ENCODE measurements at places on chromosomes 1 and 21.

DNA sequence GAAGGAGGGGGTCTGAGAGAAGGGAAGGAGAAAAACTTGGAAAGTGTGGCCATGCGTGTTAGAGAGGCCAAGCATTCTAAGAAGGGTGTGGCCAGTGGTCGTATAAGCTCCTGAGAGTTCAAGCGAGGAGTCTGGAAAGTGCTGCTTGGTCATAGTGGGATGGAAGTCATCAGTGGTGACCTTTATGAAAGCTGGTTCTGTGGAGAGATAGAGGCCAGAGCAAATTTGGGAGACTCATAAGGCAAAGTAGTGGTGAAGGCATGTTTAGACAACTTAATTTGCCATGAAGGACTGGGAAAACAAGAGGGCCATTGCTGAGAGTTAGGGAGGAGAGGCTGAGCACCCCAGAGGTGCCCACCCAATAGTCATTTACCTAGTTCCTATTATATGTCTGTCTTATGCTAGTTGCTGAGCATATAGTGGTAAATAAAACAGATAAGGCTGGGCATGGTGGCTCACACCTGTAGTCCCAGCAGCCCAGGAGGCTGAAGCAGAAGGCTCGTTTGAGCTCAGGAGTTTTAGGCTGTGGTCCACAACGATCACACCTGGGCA, 1.9 kb downstream of the KLF17 start:
- DNase-seq, result no peak

- no peak for DNase-seq
These were observed 45.0 kb upstream of the DNAJC6 start for GRCh38 chr1:65264197-65264929.

GRCh38 chr21:19228226-19228625, 824.6 kb upstream of the TMPRSS15 start:
- no peak for DNase-seq

DNA sequence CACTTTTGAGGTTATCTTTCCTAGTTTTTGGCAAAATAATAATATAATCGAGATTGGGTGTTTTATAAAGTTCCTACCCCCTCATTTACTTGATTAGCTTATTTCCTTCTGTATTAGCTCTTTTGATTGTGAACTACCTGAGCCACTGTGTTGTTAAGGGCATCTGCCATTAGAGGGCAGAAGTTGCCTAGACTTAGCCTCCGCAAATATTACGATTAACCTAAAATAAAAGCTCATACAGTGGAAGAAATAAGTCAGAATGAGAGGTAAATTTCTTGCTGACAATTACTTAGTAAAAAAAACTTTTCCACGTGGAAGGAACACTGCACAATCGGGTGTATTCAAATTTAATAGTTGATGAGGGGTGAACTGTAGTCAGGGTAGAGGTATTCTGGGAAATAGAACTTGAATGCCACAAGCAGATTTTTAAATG, 2.3 kb downstream of the H3-3A start:
- DNase-seq, result no peak

- no peak for DNase-seq
These were observed 16.9 kb downstream of the TENT5C start for GRCh38 chr1:117622726-117623125.

GRCh38 chr1:228178737-228179684, 13.4 kb downstream of the IBA57 start:
- DNase-seq, result no peak

DNA sequence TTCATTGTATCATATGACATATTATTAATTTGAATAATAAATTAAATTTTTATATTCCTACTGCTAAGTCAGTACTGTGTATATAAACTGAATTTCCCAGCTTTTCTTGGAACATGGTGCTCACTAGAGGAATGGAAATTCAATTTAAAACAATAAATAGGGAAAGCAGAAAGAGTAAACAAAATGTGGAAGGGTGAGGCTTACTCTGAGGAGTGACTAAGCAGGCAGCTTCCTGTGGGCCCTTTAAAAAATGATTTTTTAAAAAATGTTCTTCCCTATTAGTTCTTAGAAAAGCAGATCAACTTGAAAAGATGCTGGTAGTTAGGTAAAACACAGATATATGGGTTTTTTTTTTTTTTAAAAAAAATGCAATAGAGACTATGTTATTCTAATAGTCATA, 49.5 kb upstream of the S1PR1 start:
- DNase-seq, result no peak

DNA sequence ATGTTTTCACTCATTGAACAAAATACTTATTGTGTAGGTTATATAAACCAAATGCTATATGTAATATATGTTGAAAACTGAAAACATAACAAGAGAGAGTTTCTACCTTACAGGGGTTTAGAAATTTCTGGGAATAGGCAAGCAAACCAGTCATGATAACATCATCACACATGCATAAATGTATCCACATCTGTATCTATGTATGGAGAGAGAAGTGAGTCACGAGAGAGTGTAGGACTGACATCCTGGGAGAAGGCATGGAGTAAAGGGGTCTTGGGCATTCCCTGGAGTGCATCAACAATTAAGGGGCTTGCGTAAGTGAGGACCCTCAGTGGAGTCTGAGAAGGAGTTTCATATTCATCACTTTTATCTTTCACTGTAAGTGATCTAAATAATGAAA, 65.5 kb downstream of the PCNX2 start:
- no peak for DNase-seq

DNA sequence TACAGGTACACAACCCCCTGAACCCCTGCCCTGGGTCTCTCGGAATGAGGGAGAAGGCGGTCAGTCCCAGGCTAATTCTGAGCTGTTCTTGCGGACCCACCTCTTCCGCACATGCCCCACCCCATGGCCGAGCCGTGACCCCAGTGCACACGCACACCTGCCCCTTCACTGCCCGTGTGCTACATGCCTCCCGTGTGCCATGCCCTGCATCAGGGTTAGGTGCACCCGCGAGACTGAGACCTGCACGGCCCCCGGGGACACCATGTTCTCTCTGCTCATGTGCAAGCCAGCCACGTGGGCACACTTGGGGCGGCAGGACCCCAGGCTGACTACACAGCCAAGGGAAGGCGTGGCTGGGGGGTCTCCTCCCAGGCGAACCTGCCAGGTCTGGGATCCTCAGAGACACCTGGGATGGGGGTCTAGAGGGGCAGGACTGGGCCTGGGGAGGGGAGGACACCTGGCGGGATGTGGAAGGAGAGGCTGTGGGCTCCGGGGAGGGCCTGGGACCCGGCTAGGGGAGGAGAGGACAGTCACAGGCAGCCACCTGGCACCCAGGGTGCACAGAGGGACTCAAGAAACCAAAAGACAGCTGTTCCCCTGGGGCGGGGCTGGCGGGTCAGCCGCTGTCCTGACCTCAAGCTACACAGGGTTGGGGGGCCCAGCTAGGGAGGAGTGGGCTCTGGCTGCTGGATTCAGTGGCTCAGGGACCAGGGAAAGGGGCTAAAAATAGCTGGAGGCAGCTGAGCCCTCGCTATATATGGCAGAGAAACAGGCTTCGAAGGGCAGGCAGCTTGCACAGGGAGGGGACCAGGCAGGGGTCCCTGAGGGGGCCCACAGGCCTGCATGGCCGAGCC, 133.4 kb downstream of the CASZ1 start:
- no peak for DNase-seq

DNA sequence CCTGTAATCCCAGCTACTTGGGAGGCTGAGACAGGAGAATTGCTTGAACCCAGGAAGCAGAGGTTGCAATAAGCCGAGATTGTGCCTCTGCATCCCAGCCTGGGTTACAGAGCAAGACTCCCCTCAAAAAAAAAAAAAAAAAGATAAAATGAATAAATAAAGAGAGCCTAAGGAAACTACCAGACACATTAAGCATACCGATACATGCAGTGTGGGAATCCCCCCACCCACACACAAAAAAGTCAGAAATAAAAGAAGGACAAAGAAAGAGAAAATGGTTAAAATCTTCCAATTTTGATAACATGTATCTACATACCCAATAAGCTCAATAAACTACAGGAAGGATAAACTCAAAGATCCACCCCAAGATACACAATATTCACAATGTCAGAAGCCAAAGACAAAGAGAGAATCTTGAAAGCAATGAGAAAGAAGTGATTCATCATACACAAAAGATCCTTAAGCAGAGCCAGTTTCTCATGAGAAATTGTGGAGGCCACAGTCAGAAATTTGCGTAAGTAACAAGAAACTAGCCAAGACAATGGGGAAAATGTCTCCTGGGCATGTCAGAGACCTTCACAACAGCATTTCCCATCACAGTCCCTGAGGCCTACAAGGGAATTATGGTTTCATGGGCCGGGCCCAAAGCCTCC, 1197.0 kb downstream of the AMY1C start:
- no peak for DNase-seq

DNA sequence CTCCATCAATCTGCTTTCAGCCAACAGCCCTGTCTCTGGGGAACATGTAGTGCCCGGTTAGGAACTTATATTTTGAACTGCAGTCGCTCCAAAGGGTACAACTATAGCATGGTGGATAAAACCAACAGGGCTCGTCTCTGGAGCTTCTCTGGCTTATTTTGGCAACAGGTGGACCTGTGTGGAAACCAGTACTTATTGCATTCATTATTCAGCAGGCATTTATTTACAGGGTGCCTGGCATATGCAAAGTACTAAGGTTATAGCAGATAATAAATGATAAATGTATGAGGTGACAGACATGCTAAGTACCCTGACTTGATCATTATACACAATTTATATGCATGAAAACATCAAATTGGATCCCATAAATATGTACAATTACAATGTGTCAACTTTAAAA, 93.7 kb downstream of the RGS7 start:
- no peak for DNase-seq

- no peak for DNase-seq
These were observed 5.8 kb upstream of the FAM167B start for GRCh38 chr1:32241001-32241763.

GRCh38 chr1:210438928-210439841, 110.5 kb downstream of the HHAT start:
- no peak for DNase-seq

GRCh38 chr1:3919706-3920105, 19.6 kb upstream of the C1orf174 start:
- no peak for DNase-seq

DNA sequence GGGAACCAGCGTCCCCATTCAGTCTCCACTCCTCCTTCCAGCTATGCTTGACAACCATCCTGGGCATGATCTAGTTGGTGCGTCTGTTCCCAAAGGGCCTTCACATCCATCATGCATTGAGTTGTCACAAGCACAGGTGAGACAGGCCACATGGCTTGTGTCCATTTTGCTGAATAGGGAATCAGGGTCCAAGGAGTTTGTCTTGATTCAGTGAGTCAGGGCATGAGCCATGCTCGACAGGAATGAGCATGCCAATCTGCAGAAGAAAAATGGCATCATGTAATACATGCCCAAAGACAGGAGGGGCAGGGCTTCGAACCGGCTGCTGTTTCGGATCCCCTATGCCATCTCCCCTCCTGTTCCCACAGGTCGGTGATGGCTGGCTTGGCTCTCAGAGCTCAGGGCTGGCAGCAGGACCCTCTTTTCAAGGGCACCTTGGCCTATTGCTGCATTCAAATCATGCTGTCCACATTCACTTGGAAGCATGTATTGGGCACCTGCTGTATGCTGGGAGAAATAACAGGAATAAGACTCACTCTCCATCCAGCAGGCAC, 44.5 kb downstream of the PKP1 start:
- DNase-seq, result no peak

GRCh38 chr1:25545767-25546166, 2.4 kb downstream of the LDLRAP1 start:
- no peak for DNase-seq

GRCh38 chr1:175521249-175522040, 221.9 kb downstream of the TNR start:
- no peak for DNase-seq

DNA sequence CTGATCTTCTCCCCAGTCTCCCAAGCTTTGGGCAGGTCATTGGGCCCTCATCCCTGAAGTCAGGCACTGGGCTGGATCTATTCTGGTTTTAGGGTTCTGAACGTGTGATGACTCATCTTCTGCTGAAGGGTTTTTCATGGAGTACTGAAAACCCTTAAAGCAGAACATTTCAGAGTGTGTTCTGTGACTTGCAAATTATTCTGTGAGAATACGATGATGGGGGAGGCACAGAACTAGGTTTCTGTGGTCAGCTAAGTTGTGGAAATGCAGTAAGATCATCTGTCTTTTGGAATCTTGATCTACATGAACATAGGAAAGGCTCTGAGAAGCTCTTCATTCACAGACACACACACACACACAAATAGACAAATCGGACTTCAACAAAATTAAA, 46.2 kb downstream of the NAV1 start:
- no peak for DNase-seq

GRCh38 chr1:3439346-3440299, 14.8 kb upstream of the ARHGEF16 start:
- no peak for DNase-seq

DNA sequence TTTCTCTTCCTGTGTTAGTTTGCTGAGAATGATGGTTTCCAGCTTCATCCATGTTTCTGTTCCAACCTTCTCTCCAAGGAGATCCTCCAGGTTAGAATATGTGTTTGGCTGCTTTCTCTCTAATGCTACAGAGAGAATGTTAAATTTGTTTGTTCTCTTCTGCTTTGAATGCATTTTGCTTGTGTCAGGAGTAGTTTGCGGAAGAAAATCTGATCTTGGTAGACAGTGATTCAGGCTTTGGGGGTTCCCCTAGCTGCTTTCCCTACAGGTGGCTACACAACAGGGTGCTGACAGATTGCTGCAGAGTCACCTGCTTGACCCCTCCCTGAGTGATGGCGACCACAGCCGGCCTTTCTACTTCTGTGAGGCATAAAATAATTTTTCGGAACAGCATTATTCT, 41.8 kb downstream of the MACO1 start:
- DNase-seq, result no peak

DNA sequence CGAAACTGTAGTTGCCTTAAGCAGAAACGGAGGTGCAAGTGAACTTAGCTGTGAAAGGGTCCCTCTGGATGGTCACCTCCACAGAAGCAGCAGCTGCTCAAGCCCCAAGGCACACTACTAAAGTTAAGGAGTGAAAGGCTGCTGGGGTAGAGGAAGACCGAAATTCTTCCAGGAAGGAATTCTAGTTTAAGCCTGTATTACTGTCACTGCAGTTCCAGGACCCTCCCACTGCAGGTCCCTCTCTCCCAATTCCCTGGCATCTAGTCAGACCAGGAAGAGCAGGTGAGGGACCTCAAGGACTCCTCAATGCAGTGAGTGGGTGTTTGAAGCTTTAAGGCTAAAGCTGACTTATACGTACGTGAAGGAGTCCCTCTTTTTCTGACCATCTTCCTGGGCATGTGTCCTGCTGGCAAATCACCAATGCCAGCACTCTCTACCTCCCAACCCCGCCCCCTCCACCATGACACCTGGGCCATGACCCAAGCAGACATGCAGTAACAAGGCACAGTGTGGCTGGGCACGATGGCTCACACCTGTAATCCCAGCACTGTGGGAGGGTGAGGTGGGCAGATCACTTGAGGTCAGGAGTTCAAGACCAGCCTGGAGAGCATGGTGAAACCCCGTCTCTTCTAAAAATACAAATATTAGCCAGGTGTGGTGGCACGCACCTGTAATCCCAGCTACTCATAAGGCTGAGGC, 57.2 kb downstream of the TGFBR3 start:
- no peak for DNase-seq

DNA sequence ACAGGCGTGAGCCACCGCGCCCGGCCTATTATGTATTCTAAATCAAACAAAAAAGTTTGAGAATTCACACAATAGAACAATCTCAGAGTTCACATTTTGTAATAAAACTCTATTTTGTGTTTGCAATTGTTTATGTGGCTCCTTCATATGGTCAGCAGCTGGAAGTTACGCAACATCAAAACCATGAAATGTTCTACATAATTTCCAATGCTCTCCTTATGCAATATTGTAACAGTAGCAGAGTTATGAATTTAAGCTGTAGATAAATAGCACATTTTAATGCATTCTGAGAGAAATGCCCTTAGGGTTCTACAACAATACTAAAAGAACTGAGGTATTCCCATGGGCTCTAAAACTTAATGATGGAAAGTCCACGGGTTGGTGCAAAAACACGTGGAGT, 62.3 kb upstream of the COL11A1 start:
- no peak for DNase-seq

All from activated CD4-positive, alpha-beta T cell treated with anti-CD3 and anti-CD28 coated beads for 24 hours (primary cell).